ENCODE measurements at places on chromosomes 3 and 15.

- DNase-seq, result no peak
Measured at GRCh38 chr3:57958642-57959422, 49.4 kb upstream of the FLNB start.

DNA sequence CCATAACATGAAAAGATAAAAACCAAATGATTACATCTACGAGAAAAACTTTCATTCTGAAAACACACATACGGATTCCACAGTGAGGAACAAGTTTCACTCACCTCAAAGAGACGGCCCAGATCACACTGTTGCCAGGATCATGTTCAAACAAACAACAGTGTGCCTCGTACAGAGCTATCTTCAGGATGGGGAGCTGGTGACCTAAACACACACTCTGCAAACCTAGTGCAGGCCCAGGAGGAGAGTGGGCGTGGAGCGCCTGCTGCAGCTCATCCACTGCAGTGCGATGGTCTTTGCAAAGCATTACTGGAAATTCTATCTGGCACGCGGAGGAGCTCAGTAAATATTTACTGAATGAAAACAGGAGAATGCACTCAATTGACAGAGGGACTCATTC lies 38.5 kb downstream of the TAMM41 start:
- no peak for DNase-seq

- no peak for DNase-seq
Measured at GRCh38 chr15:86155551-86155950, 75.9 kb downstream of the AGBL1 start.

- no peak for DNase-seq
Measured at GRCh38 chr3:140822401-140823047, 119.1 kb upstream of the SLC25A36 start.

- DNase-seq, result peak; percentile 44
Measured at GRCh38 chr15:86541540-86541939, 461.9 kb downstream of the AGBL1 start.

- DNase-seq, result no peak
Measured at GRCh38 chr3:128394033-128394432, 72.7 kb downstream of the DNAJB8 start.

GRCh38 chr3:104018541-104018940 lies 1348.2 kb upstream of the ALCAM start:
- DNase-seq, result no peak

DNA sequence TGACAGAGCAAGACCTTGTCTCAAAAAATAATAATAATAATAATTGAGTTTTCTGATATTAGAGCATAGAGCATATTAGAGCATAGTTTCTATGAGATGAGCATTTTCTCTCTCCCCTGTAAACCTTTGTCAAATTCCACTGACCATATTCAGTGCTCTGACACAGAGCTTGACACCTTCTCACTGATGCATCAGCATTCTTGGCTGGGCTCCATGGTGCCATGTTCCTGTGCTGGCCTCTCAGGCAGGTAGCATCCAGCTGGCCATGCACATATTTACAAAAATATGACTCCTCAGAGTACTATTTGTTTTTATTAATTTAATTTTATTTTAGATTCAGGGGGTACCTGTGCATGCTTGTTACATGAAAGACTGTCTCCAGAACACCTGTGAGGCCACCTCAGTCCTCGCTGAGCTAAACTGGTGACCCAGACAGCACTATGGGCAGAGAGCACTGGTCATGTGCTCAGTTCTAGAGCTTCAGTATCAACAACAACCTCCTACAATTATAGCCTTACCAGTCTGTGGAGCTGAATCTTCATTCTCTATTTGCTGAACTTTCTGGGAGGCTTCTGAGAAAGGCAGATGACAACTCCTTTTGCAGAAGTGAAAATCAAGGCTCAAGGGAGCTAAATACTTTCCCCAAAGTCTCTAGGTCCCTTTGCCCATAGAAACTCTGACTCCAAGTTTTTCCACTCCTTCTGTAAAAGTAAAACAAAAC lies 21.6 kb upstream of the SLC28A2 start:
- DNase-seq, result no peak

DNA sequence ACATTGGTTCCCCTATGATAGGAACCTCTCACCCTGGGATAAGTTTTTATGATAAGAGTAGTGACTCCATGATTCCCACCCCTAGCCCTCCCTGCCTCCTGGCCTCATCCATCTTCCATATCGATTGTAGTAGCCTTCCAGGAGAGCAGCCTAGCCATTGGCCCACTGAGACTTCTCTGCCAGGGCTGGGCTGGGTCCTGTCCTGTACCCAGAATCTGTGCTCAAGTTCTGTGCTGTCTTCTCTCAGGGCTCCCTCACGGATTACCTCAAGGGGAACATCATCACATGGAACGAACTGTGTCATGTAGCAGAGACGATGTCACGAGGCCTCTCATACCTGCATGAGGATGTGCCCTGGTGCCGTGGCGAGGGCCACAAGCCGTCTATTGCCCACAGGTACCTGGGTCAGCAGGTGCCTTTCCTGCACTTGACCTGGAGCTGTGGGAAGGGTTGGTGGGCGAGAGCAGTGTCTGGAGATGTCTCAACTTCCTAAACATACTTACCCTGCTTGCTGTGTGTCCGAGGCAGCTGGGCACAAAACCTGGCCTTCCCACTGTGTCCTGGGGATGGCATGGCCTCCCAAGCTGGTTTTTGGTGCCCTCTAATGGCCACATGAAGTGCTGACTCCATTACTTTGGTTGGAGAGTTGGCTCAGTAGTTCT lies 16.6 kb upstream of the EXOG start:
- DNase-seq, result no peak

DNA sequence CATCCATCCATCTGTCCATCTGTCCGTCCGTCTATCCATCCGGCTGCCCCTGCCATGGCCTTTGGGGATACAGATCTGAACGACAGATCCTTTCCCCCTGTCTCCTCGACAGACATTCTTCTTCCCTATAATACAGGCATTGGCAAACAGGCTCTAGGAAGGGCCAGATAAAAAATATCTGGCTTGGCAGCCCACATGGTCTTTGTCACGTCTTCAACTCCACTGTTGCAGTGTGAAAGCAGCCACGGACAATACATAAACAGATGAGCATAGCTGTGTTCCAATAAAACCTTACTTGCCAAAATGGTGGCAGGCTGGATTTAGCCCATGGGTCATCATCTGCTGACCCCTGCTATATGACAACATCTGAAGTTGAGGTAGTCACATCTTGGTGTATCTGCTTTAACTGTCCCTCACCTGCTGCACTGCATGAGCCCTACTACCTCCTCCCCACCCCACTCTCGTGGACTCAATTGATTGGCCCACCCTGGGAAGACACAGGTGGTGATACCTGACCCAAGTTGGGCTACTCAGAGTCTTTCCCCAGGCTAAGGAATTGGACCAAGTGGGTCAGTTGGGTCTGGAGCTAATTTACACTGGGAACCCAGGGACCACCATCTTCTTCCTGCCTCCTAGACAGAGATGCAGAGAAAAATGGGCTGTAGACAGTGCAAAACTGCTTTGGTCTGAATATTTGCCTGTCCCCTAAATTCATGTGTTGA lies 128.4 kb upstream of the SMAD3 start:
- no peak for DNase-seq

- no peak for DNase-seq
Measured at GRCh38 chr3:73739791-73740453, 115.2 kb upstream of the PDZRN3 start.

GRCh38 chr3:124291008-124291407 lies 299.1 kb upstream of the ROPN1 start:
- DNase-seq, result no peak

GRCh38 chr3:146277953-146278631 lies 27.2 kb upstream of the PLSCR4 start:
- no peak for DNase-seq

DNA sequence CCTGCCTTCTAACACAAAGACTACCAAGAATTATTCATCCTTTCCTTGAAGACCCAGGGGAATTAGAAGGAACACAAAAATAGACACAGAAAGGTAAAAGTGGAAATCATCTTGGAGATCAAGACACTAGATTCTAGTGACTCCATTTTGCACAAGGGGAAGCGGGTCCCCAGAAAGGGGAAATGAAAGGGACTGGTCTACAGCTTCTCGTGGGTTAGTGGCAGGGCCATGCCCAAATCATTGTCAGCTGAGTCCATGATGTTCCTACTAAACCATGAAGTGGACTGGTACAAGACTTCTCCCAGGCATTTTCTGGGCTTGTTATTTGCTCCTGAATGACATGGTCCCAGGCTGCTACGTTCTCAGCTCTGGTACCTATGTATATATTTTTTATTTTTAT lies 230.7 kb upstream of the TPRG1 start:
- DNase-seq, result no peak

- DNase-seq, result peak; percentile 66
Measured at GRCh38 chr3:127141921-127142730, 50.8 kb upstream of the PRR23E start.

GRCh38 chr3:171566803-171567422 lies 106.7 kb upstream of the TNIK start:
- peak; percentile 65 for DNase-seq

GRCh38 chr3:31219131-31219843 lies 313.4 kb upstream of the STT3B start:
- no peak for DNase-seq

DNA sequence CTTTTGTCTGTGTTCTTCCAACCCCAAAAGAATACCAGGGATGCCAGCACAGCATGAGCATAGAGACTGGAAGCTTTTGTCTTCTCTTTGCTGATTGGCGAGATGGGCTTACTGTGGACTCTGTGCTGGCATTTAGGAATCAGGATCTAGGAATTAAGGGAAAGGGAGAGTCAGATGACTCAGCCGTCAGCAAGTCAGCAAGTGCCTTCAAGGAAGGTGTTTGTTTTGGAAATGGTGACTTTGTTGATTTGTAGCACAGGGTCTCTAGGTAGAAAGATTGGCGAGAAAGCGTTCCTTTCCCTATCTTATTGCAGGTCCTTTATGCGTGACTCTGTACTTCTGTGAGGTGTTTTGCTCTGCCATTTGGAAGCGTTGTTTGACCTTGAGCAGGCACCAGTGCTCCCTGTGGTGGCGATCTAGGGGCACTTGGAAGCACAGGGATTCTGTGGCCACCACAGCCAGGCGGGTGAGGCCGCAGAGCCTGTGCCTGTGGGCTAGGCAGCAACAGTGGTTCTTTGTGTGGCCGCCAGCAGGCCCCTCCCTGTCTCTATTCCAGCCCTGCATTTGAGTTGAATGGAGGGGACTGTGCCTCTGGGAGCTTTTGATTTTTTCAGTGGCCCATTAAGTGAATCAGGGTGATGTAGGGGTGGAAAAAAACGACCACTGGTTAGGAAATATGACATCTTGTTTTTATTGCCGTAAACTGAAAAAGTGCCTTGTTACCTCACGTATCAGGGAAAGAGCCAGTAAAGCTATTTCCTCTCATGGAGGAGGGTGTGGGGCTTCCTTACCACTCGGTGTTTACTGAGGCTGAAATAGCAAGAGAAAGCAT lies 19.0 kb downstream of the FAN1 start:
- DNase-seq, result no peak

GRCh38 chr3:45368382-45368781 lies 20.0 kb upstream of the LARS2 start:
- DNase-seq, result no peak

DNA sequence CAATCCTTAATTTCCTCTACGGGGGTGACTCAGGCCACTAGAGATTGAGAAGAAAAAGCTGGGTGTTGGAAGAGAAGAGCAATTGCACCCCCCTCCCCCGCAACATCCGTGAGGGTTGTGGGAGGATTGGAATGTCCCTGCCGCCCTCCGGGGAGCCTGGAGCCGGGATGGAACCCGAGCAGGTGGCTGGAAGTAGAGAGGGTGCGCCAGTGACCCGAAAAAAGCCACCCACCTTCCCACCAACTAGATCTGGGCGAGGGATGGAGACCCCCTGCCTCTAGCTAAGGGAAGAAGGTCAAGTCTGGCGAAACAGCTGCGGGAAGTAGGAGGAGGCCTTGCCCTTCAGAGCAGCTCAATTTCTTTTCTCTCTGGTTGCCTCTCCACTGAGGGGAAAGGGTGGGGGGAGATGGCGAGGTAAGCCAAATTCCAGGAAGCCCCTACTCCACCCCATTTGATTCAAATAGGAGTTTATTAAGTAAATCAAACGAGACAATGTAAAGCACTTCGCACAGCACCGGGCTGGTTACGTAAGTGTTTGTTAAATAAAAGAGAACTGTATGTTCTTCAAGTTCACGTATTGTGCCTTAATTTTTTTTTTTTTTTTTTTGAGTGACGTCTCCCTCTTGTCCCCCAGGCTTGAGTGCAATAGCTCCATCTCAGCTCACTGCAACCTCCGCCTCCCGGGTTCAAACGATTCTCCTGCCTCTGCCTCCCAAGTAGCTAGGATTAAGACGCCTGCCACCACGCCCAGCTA lies 1.1 kb upstream of the WWTR1 start:
- no peak for DNase-seq

DNA sequence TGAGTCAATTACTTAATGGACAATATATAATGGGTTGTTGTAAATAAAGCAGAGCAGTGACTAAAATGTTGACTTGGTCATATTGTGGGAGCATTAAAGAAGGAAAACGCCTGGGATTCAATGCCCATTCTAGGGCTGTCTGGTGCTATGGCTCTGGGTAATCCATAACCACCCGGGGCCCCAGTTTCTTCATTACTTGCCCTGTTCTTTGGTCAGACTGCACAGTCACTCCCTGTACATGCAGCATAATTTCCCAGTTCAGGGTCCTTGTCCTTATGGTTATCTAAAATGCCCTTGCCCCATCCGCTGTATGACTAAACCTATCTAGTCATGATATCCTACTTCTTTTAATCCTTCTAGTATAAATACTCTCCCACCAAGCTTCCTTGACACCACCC lies 27.5 kb upstream of the DENND4A start:
- DNase-seq, result no peak

DNA sequence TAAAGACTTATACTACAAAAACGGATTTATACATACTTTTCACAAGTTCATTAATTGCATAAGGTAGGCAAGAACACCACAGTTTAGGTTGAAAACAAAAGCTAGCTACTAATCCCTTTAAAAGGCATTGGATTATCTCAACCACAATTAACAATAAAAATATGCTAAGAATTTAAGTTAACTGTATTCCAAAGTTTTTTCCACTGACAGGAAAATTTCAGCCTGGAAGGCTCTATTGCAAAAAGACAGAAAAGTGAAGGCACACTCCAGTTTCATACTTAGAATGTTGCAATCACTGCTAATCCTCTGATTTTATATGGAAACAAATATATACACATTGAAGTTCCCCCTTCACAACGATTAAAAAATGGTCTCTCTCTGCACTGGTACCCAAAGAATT lies 71.5 kb downstream of the TJP1 start:
- no peak for DNase-seq

DNA sequence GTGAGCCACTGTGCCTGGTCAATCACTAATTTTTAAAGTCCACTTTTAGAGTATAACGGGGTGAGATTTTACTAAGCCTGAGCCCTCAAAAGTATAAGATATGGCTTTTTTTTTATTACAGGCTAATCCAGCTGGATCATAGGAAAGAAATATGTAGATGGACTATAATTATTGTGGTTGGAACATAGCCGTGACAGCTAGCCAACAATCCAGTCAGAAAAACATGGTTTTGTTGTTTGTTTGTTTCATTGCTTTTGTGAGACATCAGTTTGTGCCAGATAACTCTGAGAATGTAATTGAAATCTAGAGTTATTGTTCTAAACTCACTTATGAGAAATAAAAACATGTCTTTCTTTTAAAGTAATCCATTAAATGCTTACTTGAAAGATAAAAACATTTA lies 37.3 kb upstream of the ATOSA start:
- DNase-seq, result no peak

- no peak for DNase-seq
Measured at GRCh38 chr3:60890226-60890625, 361.0 kb downstream of the FHIT start.

GRCh38 chr15:94258246-94258645 lies 26.9 kb downstream of the MCTP2 start:
- no peak for DNase-seq

GRCh38 chr3:156483002-156483401 lies 71.9 kb downstream of the SSR3 start:
- no peak for DNase-seq

All from NCI-H1694 treated with DMSO at 0.1 percent for 48 hours (cell line).